ENCODE measurements at places on chromosomes 3 and 15. TPM values are rescaled to one million over a fixed set of nuclear protein-coding genes. Genes with fewer than 3 reads are reported as not detected.

GRCh38 chr3:194828116-194828515, 142.4 kb downstream of the FAM43A start:
- no peak for DNase-seq

DNA sequence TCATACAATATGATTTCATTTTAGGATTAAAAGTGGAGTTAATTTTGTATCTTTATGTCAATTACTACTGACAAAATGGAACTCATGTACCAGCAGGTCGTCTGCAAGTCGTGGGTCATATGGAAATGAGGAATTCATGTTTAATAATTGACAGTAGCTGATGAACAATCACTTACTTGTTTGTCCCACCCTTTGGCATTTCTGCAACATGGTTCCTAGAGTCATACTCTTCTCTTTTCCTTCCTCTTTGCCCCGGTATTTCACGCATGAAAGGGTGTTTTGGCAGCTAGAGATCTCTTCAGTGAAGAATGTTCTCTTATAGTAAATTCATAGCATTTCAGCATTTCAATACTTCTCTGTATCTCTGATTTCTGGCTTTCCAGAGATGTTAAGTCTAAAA, 133.3 kb upstream of the SLC24A5 start:
- DNase-seq, result no peak

ACKR2 gene
- 17.2 TPM for total RNA-seq

FANCD2OS gene
- not detected for total RNA-seq

XIRP1 gene
- 0.13 TPM for total RNA-seq

DNA sequence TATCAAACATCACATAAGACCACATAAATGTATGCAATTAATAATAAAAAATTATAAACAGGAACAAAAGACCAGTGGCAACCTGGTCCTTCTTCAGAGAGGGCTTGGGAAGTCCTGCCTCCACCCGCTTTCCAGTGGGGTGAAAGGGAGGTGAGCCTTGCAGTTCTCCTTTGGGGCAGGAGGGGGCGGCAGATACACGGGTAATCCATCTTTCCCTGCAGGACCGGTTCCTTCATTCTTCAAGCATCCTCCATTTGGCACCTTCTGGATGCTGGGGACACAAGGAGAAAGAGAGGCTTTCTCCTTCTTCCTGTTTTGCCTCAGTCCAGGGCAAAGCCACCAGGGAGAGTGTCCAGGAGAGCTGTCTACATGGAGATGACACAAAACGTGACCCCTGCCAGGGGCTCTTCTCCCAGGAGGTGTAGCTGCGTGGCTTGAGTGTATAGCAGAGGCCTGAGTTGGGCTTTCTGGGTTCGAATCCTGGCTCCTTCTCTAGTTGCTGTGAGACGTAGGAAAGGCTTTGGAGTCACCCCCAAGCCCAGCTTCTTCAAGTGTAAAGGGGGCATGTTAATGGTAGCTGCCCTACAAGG, 23.2 kb downstream of the RPLP1 start:
- DNase-seq, result peak; percentile 85

GRCh38 chr3:82596805-82597204, 835.4 kb upstream of the GBE1 start:
- no peak for DNase-seq

SLC22A14 gene
- not detected for total RNA-seq

PAK6 gene
- 29.5 TPM for total RNA-seq

UCN2 gene
- 1.5 TPM for total RNA-seq

A4GNT gene
- total RNA-seq, result not detected

DNA sequence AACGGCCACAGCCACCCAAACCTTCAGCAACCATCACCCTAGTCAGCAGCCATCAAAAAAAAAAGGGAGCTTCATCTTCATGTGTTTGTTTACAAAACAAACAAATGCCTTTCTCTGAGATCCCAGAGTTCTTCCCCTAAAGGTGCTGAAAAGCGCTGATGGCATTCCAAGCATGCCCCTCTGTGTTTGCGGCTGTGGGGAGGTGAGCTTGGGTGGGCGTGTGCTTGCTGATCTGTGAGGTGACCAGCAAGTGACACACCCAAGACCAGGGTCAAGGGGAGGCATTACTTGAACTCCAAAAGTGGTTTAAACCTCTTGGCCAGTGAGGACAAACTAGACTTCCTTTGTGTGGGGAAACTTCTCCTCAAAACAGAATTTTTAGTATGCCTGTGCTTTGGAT, 81.5 kb downstream of the DHX36 start:
- DNase-seq, result no peak

GXYLT2 gene
- 3.6 TPM for total RNA-seq

GRCh38 chr3:33936171-33936920, 137.9 kb downstream of the PDCD6IP start:
- DNase-seq, result no peak

DNA sequence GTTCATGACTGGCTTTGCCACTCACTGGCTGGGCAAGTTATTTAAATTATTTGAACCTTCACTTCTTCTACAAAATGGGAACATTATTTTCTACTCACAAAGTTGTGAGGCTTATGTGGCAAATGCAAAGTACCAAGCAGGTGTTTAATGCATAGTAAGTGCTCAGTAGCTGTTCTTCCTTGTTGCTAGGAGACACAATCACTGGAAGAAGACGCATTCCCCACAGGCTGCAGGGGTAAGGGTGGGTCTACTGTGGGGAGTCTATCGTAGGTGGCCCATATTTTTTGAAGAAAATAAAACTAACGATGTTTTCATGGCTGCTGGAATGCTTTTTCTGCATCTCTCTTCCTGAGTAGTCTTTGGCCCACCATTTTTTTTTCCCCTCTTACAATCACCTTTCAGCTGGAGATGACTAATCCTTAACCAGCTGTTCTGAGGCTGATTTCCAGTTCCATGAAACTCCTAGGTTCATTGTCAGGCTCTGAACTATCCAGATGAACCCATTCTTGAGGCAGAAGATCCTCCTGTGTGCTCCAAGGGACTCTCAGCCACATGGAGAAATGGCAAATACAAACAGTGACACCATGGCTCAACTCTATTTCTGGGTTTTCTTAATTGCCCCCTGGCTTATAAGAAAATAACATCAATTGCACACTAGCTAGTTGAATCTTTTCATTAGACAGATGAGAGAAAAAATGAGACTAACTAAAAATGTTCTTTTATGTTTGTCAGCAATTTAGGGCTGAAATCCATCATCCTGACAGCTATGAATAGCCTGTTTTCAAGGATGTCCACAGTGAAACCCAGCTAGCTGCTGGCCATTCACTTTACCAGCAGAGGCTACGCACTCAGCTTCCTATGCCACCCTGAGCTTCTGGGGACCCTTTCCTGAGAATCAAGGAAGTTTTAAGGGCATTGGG, 108.3 kb upstream of the ETV5 start:
- DNase-seq, result no peak

- DNase-seq, result no peak
Measured at GRCh38 chr15:92634060-92634459, 21.5 kb downstream of the FAM174B start.

GRCh38 chr15:93250950-93251349, 161.9 kb upstream of the RGMA start:
- DNase-seq, result no peak

- DNase-seq, result no peak
Measured at GRCh38 chr3:79521221-79521848, 246.5 kb downstream of the ROBO1 start.

DNA sequence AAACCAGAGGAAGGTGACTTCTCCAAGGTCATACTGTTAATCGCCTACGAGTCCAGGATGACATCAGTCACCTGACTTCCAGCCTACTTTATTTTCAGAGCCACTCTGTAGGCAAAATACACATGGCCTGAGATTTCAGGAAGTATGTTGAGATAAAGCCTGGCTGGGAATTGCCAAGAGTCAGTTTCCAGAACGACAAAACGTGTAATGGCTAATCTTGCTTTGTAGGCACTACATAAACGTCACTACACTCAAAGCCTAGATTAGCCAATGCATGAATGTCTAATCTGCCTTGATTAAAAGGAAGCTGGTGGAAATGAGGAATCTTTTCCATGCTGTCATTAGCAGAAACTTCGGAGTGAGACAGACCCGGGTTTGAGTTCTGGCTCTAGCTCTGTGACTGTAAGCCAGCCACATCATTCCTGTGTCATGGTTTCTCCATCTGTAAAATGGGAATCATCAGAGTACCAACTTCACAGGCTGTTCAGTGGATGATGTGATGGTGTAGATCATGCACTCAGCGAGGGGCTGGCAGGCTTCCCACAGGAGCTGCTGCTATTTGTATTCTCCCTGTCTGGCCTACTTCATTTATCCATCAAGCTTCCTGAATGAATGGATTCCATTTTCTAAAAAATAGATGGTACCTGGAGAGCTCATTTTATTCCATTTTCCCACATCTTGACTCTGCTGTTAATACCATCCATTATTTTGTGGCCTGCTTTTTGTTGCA, 241.9 kb downstream of the XXYLT1 start:
- DNase-seq, result no peak

DNA sequence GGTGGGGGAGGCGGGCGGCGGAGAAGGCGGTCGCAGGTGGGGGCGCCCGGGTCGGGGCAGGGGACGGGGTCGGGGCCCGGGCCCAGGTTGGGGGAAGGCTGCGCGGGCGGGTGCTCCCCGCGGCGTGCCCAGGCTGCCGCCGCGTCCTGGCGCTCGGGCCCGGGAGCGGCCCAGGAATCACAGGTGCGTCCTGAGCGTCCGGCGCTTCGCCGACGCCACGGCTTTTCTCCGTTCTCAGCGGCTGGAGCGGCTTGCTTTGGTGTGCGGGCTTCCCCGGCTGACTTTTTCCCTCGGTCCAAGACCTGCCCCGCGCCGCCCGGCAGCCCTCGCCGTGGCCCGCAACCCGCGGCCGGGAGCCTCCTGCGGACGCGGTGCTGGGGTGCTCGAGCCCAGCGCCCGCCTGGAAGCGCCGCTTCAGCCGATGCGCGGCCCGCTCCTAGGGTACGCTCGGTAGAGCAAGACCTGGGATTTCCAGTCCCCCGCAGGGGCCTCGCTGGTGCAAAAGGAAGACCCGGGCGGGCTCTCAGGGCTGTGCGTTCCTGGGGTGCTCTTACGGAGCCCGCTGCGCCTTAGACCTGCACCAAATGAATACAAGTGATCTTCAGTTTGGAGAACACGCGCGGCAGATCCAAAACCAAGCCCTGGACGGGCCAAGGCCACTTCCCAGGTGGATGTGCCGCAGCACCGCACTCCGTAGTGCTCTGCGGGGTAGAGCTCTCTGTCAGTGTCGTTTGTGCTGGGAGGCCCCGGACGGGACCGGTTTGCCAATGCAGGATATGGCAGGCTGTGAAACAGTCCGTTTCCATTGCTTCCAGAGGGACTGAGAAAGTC, 639 bp downstream of the NIPA1 start:
- DNase-seq, result no peak

DNA sequence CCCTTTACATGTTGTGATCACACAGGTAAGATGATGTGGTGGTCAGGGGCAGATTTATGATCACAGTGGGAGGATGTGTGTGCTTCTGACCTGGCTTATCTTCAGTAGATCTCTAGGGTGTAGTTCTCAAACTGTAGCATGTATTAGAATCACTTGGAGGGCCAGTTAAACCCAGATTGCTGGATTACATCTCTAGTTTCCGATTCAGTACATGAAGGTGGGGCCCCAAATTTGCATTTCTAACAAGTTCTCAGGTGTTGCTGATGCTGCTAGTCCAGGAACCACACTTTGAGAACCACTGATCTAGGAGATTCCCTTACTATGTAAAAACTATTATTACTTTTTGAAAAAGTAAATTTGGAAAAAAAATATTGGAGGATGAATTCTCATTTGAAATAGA, 199.3 kb upstream of the GOLIM4 start:
- no peak for DNase-seq

DNA sequence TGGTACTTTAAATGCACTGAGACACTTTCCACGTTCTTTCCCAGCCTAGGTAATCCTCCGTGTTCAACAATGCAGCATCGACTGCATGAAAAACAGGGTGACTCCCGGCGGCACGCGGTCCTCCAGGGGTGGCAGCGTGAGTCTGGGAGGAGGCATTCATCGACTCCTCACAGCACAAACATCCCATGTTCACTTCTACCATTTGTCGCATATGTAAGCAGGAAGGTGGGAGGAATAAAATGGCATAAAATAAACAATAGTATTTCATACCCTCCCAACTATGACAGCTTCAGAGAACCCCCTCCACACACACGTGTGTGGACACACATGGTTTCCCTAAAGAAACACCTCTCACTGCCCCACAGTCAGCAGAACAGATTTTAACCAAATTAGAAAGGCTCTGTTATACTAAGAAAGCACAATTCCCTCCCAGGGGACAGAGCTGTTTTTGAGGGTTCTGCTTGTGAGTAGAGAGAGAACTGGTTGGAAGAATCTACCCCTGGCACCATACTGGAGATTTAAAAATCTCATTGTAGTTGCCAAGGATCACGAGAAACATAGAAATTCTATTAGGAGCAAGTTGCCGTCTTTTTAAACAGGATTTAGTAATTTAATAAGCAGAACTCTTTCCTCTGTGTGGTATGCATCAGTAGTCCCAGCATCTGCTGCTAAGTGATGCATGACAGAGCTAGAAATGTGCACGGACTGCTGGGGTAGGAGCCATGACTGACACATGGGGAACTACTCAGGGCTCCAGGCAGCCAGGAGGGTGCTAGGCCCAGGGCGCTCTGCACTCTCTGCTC, 6.0 kb downstream of the FAM43A start:
- DNase-seq, result no peak

DNA sequence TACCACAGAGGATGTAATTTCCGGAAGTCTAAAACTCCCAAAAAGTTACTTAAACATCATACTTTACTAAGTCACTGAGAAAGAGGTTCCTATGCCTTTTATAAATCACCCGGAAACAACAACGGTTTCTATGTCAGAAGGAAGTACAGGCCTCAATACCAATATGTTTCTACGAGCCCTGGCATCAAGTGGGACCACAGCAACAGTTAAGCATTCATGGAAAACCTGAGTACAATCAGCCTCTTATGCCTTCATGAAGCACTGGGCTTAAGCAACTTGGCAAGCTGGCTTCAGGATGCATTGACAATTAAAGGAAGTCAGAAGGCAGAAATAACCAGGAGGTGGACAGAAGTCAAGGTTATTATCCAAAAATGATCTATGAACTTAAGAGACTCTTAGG, 19.1 kb upstream of the B3GNT5 start:
- DNase-seq, result no peak

- DNase-seq, result no peak
Measured at GRCh38 chr15:37108381-37109167, 8.2 kb upstream of the MEIS2 start.

ARPP21 gene
- 2.1 TPM for total RNA-seq

MTHFS gene
- 24.9 TPM for total RNA-seq

GRCh38 chr3:137963463-137963862, 46.5 kb upstream of the CLDN18 start:
- no peak for DNase-seq

GRCh38 chr15:60370105-60370868, 27.5 kb downstream of the ANXA2 start:
- DNase-seq, result no peak

- DNase-seq, result no peak
Measured at GRCh38 chr15:74977599-74977998, 17.8 kb upstream of the SCAMP5 start.

GOLGA8R gene
- total RNA-seq, result 9.9 TPM

GRCh38 chr3:61268644-61269043, 17.4 kb upstream of the FHIT start:
- DNase-seq, result no peak
